ENCODE measurements at places on chromosomes 13 and 19.

DNA sequence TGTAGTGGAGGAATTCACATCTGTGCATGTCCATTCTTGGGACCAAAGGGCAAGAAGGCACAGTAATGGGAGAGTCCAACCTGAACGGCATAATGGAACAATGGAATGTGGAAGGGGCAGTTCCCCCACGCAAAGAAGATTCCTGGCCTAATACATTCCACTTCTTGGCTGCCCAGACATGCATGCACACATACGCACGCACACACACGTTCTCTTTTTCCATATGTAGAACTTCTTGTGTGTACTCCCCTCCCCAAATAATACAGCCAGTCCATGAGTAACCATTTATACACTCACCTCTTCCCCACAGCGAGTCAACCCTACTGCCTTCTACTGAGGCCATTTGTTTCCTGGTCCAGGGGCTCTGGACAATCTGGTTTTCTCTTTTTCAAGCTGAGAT lies 6.0 kb upstream of the STK24 start:
- no peak for DNase-seq

DNA sequence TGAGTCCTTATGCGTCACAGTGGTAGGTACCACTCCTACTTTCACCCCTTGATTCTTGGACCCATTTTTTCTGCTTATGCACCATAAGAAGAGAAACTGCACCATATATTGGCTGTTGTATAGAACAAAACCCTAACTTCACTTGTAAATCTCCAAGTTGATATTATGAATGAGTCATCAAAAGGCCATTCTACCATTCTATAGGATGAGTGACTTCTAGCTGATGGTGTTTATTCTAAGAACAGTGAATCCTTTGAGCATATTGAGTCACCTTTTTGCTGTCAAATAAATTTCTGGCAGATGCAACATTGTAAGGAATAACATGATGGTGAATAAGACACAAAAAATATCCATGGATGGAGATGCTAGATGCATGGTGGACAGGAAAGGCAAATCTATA lies 57.7 kb downstream of the POLR1D start:
- no peak for DNase-seq

- no peak for DNase-seq
Measured at GRCh38 chr13:112330479-112331381, 45.4 kb upstream of the SPACA7 start.

- DNase-seq = no peak
Measured at GRCh38 chr19:7743425-7743841, 3.9 kb downstream of the CD209 start.

GRCh38 chr13:69496981-69497380 lies 610.6 kb upstream of the ATXN8OS start:
- DNase-seq = no peak

DNA sequence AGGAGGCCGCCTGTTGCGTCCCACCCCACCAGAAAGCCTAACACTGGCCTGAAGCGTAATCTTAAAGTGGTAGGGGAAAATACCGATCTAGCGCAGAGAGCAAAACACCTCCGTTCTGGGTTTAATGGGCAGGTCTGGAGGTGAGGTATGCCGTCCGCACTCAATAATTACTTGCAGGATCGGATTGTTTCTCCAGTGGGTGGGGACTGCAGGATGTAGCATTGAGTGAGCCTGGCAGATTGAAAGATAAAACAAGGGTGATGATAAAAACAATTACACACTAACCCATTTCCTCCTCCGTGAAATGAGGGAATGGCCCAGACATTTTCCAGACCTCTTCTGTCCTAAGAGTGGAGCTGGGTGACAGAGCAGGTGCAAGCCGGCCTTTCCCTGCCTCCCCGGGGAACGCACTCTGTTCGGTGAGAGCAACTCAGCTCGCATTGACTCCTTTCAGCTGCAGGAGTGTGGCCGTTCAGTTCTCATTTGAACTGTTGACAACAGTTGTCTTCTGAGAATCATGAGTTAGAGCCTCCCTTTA lies 110.2 kb upstream of the DOCK9 start:
- no peak for DNase-seq

- DNase-seq = no peak
Measured at GRCh38 chr13:69199664-69200063, 908.0 kb upstream of the ATXN8OS start.

DNA sequence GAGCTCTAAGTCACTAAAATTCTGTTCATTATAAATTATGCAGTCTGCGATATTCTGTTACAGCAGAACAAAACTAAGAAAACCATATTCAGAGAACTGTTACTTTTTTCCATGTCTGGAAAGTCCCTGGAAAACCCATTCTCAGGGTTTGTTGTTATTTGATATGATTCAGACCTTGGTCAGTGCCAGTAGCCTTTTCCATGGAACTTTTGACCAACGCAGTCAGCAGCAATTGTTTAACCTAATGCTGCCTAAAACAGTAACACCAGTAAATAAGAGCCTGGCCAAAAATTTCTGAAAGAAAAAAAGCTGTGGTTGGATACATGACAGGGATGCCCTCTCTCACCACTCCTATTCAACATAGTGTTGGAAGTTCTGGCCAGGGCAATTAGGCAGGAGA lies 402.7 kb downstream of the TBC1D4 start:
- no peak for DNase-seq

DNA sequence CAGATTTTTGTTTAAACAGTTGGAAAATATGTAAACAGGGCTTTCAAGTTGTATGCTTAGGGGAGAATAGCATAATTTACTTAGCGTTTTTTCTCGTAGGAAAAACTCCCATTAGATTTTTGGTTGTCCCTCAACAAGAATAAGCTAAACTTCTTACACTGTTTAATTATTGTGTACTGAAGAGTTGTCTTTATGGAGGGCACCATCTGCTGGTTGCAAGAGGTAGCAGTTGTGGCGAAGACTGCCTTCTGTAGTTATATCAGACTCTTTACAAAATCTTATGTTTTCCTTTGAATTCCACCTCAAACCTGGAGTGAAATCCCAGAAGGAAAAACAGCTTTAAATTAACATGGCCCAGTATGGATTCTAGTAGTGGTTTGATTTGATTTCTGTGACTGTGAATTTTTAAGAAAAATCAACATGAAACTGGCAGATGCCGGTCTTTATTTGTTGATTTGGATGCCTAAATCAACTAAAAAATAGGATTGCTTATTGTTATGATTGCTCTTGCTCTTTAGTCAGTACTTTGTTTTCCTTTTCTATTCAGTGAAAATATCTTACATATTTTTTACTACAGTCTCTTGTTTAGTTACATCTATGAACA lies 53.4 kb downstream of the PDS5B start:
- DNase-seq = peak; percentile 24

DNA sequence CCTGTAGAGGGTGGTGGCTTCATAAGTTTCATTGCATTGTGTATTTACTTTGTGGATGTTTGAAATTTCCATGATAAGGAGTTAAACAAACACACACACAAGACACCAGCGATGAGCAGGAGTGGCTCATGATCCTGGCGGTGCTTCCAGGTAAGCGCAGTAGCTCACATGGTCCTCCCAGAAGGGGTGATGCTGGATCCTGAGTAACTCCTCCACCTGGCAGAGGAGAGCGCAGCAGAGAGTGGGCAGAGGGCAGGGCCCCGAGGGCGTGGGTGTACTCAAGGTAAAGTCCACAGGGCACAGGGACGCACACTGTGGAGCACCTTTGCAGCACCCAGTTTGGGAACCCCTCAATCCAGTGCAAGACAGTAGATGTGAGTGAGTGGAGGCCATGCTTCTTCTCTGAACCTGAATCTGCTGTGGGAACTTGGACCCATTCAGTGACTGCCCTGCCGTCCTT lies 54.0 kb downstream of the RFX2 start:
- no peak for DNase-seq

DNA sequence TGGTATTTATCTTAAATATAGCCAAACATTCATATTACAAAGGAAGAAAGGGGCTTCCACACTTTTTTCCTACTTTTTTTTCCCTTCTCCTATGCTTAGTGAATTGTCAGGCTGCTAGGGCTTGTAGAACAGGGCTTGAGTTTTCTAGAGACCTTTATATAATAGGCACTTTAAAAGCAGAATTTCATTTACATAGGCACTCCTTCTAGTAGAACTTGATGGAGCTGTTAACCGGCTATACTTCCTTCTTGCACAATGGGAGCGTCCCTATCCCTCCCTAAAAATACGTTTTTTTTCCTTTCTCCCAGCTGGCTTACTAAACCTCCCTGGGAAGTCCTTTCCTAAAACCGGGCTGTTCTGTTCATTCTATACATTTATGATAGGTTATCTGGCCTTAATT lies 1.1 kb downstream of the TRIM13 start:
- no peak for DNase-seq
